ENCODE measurements at places on chromosomes 11 and 22.

GRCh38 chr22:29733362-29734201 lies 13.8 kb downstream of the CABP7 start:
- no peak for DNase-seq

DNA sequence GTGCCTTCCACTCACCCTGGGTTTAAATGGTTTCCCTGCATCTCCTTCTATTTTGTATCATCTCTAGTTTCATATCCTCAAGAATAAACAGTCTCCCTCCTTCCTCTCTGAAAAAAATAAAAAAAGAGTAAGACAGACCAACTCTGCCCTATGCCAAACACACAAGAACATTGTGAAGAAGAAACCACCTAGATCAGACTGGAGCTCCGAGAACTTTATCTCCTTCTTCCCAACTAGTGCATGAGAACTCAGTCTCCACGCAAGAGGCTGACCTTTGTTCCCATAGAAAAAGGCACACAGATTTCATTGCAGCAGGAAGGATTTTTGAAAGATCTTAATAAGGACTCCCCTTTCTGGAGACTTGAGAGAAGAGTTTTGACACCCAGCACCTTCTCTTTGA lies 8.7 kb upstream of the PEX26 start:
- no peak for DNase-seq

- DNase-seq: no peak
These were observed 28.0 kb upstream of the CABP7 start for GRCh38 chr22:29691636-29692326.

DNA sequence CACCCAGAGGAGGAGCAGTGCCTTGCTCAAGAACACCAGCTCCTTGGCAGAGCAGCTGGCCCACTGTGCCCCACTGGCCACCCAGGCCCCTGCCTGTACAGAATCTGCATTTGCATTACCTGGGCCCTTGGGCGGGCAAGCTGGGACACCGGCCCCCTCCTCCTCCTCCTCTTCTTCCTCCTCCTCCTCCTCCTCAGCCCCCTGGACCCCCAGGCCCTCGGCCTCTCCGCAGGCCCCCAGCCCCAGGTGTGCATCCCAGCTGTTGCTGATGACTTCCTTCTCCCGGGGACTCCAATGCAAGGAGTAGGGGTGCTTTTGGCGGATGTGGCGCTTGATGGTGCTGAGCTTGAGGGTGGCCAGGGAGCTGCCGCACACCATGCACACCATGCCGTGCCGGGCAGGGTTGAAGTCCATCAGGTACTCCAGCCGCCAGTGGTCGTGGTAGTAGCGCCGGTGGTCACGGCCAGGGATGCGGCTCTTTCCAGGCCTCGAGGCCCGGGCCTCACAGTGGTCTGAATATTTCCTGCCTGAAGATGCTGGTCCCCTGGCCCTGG lies 2.8 kb downstream of the ZFTA start:
- DNase-seq: no peak

DNA sequence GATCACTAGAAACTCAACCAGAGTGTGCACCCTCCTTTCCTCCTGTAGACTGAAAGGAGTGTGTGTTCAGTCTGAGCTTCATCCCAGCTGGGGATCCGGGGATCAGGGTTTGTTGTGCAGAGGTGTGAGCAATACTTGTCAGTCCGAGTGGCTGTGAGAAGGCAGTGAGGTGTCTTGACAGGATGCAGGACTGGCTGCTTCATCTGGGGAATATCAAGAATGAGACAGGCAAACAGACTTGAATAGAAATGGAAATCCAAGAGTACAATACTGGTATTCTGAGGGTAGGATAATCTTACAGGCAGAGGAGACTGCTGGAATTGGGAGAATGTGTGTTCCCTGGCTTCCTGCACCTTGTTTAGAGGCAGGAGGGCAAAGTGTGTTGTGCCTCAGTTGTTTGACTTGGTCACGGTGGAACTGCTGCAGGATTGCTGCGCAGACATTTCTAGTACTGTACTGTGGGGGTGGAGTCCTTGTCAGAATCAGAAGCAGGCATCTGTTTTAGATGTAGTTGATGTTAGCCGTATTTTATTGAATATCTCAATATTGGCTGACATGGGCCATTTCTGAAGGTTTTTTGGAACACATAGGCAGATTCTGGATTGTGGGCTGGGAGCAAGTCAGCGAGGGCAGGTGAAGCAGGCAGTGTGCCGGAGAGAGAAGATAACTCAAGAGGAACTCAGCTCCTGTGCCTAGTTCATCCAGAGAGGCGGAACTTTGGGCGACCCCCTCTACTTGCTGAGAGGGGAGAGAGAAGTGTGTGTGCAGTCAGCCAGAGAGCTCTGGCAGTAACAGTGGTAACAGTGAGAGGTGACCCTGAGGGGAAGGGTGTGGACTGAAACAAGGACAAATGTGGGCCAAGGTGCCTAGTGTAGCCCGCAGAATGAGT lies 27.1 kb upstream of the GRK2 start:
- no peak for DNase-seq

GRCh38 chr22:48855593-48856307 lies 971.9 kb downstream of the BRD1 start:
- DNase-seq: no peak

GRCh38 chr11:134628426-134628825 lies 216.4 kb upstream of the B3GAT1 start:
- no peak for DNase-seq

- no peak for DNase-seq
These were observed 124.3 kb downstream of the C11orf58 start for GRCh38 chr11:16862726-16863125.

GRCh38 chr11:24509114-24509513 lies 12.3 kb downstream of the LUZP2 start:
- DNase-seq: no peak

- no peak for DNase-seq
These were observed 7.7 kb downstream of the TRPM5 start for GRCh38 chr11:2436521-2437031.

DNA sequence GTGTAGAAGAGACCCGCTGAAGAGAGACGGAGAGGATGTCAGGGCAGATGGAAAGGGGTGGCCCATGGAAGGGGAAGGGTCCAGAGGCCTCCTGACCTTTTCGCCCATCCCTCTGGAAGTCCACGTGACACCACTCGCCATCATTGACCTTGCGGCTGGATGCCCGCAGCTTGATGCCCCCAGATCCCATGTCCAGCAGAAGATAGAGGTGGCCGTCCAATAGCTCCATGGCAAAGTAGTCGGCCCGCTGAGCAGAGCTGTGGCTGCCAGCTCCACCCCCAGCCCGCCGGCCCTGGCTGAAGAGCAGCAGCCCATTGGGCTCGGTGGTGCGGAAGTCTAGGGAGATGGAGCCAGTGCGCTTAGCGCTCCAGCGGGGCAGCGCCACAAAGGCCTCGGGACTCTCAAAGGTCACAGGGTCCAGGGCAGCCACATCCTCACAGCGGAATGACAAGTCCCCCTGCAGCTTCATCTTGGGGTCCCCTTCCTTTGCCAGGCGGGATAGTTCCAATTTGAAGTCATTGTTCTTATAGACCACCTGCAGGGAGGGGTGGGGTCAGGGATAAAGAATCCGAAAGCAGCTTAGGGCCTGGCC lies 55.7 kb downstream of the NRXN2 start:
- no peak for DNase-seq

GRCh38 chr11:108663154-108663877 lies 1.6 kb upstream of the DDX10 start:
- no peak for DNase-seq

DNA sequence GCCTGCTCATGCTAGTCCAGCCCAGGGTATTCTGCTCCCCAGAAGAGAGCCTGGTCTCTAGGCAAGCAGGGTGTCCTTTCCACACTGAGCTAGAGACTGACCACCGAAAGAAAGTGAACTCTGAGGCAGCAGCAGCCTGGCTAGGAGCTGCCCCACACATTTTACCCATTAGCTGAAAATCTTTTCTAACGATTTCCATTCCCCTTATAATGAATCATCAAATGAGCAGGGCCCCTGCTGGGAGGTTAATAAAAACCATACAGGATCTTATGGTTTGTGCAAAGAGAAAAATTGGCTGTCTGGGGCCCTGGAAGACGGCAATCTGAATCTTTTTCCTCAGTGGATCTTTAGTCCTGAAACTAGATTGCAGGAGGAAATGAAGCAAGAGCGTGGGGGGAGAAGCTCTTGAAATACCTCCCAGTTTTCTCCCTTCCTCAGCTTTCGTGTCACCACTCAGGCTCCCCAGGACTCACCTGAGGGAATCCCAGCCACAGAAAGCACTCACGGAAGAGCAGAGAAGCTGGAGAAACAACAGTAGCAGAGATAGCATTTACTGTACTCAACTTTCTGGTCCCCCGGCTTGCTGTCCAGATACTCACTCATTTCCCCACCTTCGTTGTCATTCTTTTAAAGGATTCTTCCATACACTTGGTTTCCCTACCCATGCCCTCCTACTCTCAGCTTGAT lies 74.7 kb upstream of the CD44 start:
- no peak for DNase-seq

- no peak for DNase-seq
These were observed 2.0 kb downstream of the MUS81 start for GRCh38 chr11:65862191-65862735.

DNA sequence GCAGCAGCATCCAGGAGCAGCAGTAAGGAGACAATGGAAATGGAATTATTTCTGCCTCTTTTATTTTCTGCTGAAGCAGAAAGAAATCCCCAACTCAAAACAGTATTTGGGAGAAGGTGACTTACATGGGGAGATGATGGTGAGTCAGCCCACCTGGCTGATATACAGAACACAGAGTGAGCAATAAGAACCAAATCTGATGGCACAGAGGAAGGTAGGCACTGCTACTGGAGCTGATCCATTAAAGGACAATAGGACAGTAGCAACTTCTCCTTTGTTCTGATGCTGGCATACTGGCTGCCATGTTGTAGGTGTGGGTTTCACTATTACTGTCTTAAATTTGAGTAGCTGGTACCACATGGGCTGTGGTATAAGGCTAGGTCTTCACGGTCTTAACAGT lies 45.2 kb downstream of the CLPB start:
- no peak for DNase-seq

- DNase-seq: no peak
These were observed at the start of gene MS4A8 for GRCh38 chr11:60699284-60699691. MS4A8 (plus strand) TSS chr11:60699612; CDS start chr11:60700861, 1,249 bp downstream.

GRCh38 chr11:58502004-58502403 lies 5.9 kb downstream of the OR5B21 start:
- no peak for DNase-seq

GRCh38 chr22:48118654-48119053 lies 1356.2 kb downstream of the TBC1D22A start:
- no peak for DNase-seq

GRCh38 chr11:124199702-124200101 lies 16.6 kb downstream of the OR10D3 start:
- DNase-seq: no peak

- no peak for DNase-seq
These were observed 245.9 kb downstream of the MIAT start for GRCh38 chr22:26903030-26903856.

DNA sequence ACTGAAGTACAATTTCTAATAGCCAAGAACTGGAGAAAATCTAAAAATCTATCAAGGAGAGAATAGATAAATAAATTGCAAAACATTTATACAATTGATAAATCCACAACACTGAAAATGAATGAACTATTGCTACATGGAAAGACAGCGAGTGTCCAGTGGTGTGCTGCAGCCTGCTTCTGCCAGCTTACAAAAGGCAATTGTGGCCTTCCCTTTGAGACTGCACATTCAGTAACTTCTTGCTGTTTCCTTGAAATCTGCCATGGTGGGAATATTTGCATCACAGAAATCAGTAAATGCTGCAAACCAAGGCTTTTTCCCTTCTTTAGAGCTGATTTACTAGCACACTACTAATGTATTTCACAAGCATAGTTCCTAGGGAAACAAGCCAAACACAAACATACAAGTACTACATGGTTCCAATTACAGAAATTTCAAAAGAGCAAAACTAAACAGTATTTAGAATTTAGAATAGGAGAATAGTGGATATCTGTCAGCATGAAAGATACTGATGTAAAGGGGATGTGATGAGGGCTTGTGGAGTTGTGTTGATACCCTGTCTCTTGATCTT lies 76.9 kb upstream of the TRIM77 start:
- DNase-seq: no peak

GRCh38 chr11:133526790-133527189 lies 5.5 kb downstream of the OPCML start:
- no peak for DNase-seq

GRCh38 chr11:122705396-122705795 lies 49.9 kb downstream of the UBASH3B start:
- no peak for DNase-seq

DNA sequence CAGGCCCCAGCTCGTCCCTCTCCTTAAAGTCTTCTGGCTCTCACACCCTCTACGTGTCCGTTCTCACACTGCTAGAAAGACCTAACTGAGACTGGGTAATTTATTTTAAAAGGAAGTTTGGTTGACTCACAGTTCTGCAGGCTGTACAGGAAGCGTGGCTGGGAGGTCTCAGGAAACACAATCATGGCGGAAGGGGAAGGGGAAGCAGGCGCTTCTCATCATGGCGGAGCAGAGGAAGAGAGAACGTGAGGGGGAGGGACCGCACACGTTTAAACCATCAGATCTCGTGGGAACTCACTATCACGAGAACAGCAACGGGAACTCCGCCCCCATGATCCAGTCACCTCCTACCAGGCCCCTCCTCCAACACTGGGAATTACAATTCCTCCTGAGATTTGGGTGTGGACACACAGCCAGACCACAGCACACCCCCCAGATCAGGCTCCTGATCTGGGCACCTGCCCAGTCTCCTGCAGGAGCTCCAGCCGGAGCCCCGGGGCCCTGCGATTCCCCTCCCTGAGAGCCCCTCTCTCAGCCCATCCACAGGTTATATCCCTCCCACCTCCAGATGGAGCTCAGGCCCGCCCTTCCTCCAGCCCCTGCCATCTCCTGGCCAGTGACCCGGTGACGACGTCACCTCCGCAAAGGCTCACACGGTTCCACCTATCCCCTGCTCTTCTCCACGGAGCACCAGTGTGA lies 170.2 kb downstream of the BRD1 start:
- peak; percentile 31 for DNase-seq

DNA sequence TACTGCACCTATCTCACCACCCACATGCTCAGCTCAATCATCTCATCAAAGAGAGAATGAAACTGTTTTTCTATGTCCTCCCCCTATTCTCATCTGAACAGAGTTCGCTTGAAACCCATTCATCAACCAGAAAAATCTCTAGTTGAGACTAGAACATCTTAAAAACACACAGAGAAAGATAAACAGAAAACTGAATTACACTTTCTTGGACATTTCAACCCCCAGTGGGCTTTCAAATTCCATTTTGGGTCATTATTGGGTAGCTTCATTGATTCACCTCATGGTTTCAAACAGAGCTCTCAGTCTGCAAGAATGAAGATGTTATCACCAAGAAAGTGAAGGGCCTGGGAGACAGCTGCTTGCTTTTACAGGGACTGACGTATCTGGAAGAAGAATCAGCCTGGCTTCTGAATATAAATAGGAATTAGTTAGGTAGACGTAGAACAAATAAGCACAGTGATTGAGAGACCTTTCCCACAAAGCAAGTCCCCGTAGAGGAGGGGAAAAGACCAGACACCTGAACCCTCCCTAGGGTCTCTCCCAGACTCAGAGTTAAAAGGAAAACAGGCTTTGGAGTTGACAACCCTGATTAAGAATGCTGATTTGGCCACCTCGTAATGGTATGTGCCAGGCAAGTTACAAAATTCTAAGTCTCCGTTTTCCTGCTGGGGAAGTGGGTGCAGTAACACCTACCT lies 155.7 kb downstream of the BBOX1 start:
- DNase-seq: no peak

- peak; percentile 40 for DNase-seq
These were observed 2.3 kb downstream of the C1QTNF5 start for GRCh38 chr11:119338318-119338890.
